Stimulated activated CD8-positive, alpha-beta memory T cell treated with anti-CD3 and anti-CD28 coated beads, Interleukin-4, amount 100 ng/mL, for 1 hour (primary cell): ENCODE measurements at places on chromosomes 5 and 9.
A peak's percentile ranks its signal among the peaks of the same experiment; 100 is the strongest.

GRCh38 chr9:20930836-20931235 lies 100.6 kb downstream of the HACD4 start:
- no peak for DNase-seq

DNA sequence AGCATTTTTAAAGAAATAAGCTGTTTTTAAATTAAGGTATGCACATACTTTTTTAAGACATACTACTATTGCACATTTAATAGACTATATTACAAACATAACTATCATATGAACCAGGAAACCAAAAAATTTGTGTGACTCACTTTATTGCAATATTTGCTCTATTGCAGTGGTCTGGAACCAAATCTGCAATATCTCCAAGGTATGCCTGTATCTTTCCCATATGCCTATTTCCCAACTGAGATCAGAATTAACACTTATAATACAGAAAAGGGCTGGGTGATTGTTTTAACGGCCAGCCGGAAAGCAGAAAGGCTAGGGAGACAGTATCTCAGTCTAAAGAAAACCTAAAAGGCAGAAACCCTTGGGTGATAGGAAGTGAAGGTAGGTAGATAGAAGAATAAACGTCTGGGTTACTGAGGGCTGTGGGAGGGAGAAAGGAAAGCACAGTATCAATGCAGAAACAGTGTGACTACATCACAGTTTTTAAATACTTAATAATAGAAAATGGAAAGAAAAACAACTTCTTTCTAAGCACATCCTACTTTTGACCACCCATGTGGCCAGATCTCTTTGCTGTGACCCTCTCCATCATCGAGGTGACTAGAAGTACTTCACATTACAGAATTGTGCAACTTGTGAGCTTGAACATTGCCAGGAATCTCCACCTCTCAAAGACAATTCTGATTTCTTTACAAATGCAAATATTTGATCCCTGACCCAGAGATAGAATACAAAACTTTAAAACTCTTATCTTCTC lies 126.4 kb downstream of the LPAR1 start:
- DNase-seq = no peak

- no peak for DNase-seq
Measured at GRCh38 chr5:197892-198489, 6.7 kb downstream of the LRRC14B start.

- DNase-seq = no peak
Measured at GRCh38 chr5:95715799-95716461, 15.2 kb upstream of the RHOBTB3 start.

DNA sequence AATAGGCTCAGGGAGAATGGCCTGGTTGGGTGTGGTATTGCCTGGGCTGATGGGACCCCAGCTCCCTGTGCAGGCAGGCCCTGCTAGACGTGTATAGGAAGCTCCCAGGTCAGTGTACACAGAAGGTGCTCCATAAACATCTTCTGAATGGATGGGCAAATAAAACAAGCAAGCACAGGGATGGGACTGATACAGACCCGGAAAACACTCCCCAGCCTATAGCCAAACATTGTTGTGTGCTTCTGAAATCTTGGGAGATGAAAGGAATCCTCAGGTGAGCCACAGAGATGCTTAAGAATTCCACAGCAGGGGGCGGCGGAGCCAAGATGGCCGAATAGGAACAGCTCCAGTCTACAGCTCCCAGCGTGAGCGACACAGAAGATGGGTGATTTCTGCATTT lies 151.8 kb downstream of the ENTREP1 start:
- no peak for DNase-seq

- no peak for DNase-seq
Measured at GRCh38 chr5:37272511-37272910, 23.3 kb upstream of the CPLANE1 start.

DNA sequence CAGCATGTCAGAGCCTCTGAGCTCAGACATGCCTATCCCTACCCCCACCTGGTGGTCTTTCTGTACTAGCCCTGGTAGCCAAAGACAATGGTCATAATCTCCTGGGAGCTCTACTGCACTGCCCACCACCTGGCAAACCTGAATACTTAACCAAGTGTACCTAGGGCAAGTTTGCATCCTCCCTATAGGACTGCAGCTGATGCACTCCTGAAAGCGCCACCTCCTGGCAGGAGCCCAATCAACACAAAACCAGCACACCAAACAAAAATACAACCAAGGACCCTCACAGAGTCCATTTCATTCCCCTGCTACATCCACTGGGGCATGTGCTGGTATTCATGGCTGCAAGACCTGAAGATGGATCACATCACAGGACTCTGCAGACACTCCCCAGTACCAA lies 14.8 kb upstream of the FAM174A start:
- no peak for DNase-seq

DNA sequence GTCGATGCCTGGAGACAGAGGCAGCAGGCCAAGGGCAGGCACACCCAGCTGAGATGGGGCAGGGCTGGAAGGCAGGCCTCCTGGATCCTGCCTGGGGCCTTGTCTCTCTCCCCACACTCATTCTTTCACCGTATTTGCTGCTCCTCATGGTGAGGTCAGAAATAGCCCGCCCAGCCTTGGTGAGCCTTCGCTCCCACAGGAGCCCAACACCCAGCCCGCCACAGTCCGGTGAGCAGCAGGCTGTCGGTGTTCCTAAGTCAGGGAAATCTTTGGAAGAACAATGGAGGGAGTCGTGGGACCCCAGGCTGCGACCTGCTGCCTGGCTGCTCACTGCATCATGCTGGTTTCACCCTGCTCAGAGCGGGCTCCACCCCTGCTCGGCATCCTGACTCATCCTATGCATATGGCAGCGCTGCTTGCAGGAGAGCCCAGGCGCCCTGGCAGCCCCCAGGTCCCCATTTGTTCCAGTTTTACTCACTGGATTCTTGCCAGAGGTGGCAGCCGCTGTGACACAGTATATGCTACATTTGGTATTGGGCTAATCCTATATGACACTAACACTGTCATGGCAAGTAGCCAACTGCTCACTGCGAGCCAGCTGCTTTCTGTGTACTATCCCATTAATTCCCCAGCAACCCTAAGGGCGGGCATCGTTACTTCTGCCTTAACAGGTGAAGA lies 53.2 kb upstream of the NCS1 start:
- DNase-seq = no peak

- DNase-seq = no peak
Measured at GRCh38 chr9:34579104-34579807, 10.3 kb downstream of the CNTFR start.

DNA sequence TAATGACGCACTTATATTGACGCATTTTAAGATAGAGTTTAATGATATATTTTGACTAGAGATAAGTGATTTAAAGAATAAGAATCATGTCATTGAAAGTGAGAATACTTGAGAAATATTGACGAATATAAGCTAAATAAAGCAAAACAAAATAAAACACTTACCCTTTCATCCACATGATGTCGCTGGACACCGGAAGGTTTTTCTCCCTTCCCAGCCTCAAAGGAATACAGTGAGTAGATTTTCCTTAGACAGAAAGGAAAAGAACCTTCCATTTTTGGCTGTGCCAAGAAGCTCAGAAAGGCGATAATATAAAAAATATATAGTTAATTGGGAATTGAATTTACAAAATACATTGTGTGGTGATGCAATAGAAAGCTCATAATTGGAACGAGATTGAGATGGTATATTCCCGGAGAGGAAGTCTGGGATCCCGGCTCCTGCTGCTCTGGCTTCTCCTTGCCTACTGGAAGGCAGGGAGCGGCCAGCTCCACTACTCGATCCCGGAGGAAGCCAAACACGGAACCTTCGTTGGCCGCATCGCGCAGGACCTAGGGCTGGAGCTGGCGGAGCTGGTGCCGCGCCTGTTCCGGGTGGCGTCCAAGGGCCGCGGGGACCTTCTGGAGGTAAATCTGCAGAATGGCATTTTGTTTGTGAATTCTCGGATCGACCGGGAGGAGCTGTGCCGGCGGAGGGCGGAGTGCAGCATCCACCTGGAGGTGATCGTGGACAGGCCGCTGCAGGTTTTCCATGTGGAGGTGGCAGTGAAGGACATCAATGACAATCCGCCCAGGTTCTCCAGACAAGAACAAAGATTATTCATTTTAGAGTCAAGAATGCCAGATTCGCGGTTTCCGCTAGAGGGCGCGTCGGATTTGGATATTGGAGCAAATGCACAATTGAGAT lies at the start of gene PCDHA5:
PCDHA5 (plus strand) TSS at position 239 of the 906 bp plus-strand sequence.
- DNase-seq = no peak

- no peak for DNase-seq
Measured at GRCh38 chr5:170080786-170081445, 24.8 kb upstream of the FOXI1 start.

DNA sequence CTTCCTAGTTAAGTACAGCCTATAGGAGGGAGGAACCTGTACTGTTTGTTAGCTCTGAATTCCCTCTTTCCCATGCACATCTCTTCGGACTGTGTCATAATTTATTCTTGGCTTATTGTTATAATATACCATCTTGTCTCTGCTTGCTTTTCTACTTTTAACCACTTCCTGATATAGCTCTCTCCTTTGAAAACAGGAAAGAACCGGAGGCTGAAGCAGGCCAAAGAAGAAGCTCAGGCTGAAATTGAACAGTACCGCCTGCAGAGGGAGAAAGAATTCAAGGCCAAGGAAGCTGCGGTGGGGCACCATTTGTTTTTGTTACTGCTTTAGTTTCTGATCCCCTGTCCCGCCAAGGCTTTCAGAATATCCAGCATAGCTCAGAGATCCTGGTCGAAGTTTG lies 4.8 kb downstream of the ATP6V1G1 start:
- no peak for DNase-seq

DNA sequence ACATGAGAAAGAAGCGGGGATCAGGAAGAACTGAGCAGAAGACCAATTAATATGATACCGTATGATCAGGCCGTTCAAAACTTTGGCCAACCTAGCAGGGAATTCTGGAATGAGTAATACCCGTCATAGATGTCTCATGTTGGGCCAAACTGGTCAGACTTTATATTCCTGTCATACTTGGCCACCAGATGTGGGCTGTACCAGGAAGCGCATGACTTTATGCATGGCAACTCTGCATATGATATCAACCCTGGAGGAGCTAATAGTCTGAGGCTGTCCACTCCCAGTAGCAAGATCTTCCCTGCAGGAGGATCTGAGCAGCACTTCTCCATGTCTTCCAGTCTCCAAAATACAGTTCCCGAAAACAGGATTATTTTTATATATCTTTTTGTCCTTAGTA lies 68.5 kb upstream of the NAA35 start:
- DNase-seq = no peak

DNA sequence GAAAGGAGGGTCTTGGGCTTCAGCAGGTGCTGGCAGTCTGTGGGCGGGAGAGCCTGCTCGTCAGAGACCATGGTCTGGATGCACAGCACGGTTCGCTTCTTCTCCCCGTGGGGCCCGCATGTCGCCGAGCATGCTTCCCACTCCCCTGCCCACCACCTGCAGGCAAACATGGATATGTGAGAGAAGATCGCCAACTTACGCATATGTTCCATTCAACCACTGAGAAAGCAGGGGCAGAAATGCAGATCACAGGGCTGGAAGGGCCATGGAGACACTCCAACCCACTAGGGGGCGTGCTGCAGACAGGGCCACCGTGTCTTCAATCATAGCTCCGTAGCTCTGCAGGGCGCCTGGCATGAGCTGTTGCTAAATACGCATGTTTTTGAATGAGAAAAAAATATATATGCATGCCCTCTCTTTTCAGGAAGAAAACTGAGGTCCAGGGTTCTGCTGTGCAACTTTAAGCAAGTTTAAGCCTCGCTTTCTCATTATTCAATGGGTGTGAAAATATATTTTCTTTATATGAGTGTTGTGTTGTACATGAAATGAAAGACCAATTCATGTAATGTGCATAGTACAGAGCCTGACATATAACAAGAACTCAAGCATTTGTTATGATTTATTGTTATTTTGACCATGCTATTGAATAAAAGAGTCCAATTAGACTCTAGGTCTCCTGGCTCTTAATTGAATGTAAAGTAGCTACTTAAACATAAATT lies 148.0 kb downstream of the TARS1 start:
- peak; percentile 4 for DNase-seq
